ENCODE measurements at places on chromosomes 2 and 18.

- no peak for DNase-seq
Observed at GRCh38 chr18:60147323-60147722, 225.3 kb downstream of the MC4R start.

DNA sequence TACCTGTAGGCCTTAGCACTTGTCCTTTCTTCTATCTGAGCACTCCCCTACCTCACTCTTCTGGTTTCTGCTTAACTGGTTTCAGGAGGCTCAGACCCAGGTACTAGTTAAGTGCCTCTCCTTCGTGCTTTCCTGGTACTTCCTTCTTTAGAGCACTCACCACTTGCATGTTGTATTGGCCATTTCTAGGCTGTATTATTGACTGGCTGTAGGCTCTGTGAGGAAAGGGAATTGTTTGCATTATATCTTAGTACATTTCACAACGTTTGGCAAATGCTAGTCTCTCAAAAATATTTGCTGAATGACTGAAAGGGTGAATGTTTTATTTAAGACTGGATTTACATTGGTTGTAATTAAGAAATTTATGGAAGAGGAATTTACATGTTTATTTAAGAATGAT lies 36.0 kb upstream of the SCN1A start:
- DNase-seq: no peak

GRCh38 chr2:96801786-96802595 lies 14.1 kb upstream of the CNNM3 start:
- peak; percentile 56 for DNase-seq

DNA sequence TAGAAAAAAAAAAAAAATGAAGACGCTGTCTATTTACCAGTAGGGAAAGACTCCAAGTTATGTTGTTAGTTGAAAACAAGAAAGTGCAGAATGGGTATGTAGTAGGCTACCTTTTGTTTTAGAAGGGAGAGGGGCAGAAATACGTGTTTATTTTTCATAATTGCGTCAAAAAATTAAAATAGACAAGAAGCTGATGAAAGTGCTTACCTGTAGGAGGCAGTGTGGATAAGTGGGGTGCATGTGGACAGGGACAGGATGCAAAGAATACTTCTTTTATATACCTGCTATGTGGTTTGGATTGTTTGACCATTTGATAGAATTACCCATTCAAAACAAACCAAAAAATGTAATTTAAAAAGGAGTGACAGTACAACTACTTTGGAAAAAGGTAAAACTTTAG lies 3.0 kb upstream of the GCG start:
- no peak for DNase-seq
